ENCODE measurements at places on chromosomes 11 and 22.

DNA sequence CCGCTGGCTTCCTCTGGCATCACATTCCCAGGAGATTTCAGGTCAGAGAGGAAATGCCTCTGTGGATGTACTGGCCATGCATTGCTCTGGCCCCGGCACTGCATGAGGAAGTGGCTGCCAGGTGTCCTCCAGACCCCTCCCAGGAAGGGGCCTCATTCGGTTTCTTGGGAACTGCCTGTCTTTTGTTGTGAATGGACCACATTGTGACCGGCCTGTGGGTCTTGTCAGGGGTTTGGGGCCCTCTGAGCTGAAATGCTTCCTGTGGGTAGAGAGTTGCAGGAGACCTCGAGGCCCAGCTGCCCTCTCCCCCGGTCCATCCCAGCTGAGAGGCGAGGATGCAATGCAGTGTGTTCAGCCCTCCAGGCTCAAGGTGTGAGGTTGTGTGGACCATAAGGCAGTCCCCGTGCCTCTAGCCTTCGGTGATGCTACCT is 18.8 kb upstream of the ST3GAL4 start:
- no peak for DNase-seq

DNA sequence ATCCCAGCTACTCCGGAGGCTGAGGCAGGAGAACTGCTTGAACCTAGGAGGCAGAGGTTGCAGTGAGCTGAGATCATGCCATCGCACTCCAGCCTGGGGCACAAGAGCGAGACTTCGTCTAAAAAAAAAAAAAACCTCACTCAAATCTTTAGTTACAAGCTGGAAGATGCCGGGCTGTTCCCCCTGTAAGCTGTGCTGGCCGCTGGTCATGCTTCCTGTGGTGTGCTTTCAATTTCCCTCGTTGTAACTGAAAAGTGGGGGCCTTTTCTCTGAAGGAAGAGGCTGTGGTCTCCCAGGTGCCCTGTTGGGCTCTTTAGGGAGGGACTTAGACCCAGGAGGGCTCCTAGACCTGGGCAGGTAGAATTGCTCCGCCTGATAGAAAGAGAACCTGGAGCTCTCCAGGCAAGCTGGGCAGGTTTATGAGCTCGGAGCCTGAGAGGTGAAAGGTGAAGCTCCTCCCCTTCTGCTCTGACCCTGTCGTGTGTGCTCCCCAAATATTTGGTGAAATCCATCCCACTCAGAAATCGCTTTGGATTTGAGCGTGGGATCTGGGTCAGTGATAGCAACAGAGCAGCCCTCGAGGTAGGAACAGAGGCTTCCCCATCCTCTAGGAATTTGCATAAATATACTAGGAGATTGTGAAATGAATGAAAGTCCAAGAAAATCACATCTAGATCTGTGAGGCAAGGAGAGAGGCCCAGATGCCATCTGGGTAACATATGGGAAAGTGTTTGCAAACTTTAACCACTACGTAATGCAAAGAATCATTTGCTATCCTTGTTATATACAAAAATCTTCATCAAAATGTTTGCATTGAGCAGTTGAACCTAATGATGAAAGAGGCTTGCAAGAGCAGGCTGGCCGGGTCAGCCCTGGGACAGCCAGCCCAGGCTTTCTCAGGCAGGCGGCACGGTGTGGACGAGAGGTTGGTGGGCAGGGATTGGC is 154.3 kb downstream of the FBXO7 start:
- DNase-seq = no peak

DNA sequence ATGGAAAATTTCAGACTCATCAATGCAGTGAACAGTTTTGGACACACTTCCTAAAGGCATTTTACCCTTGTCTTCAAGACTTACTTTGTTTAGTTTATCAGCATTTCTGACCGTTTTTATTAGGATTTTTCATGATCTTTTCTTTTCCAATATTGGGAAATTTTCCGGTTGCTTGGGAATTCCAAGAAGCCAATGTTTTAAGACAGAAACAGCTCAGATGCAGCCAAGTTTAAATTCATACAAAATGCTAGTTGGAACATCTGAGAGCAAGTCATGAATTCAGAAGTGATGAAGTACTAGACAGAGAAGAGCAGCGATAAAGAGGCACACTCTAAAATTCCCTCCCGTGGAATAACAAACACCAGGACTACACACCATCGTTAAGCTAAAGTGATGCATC is 68.6 kb downstream of the RAB38 start:
- DNase-seq = no peak

DNA sequence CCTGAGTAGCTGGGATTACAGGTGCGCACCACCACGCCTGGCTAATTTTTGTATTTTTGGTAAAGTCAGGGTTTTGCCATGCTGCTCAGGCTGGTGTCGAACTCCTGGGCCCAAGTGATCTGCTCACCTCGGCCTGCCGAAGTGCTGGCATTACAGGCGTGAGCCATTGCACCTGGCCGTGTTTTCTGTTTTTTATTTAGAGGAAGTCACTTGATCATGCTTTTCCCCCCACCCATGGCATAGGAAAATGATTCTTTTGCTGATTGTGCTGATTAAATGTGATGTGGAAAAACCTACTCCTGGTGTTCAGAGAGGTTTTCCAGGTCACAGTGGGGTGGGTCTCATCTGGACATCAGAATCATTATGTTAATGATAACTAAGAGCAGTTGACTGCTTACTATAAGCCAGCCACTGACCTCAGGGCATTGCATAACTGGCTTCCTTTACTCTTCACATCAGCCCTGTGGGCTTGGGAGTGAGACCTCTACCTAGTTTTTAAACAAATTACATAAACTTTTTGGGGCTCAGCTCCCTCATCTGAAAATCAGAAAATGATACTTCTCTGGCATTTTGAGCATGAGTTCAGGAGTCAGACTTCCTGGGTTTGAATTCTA is 71.0 kb downstream of the PTPRJ start:
- DNase-seq = no peak

- peak; percentile 45 for DNase-seq
Observed at GRCh38 chr22:34105461-34106062, 185.3 kb upstream of the LARGE1 start.

DNA sequence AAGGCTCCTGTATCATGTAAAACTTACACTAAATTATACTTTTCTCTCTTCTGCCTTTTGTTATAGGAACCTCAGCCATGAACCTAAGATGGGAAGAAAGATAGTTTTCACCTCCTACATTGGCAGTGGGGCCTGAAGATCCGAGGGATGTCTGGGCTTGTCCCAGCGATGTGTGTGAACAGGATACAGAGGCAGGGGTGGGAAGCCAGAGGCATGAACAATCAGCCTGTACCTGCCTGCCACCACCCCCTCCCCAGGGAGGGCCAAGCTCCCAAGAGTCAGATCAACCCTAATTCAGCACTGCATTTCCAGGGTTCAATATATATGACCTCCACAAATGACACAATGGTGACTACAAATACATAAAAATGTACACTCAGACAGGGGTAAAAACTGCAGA is 9.4 kb downstream of the KIAA0930 start:
- DNase-seq = no peak

GRCh38 chr11:107493117-107493516 is 35.5 kb upstream of the CWF19L2 start:
- no peak for DNase-seq

- peak; percentile 54 for DNase-seq
Observed at GRCh38 chr11:112175599-112175952, 264 bp downstream of the BCO2 start.

- no peak for DNase-seq
Observed at GRCh38 chr11:28649922-28650321, 541.7 kb downstream of the METTL15 start.

- DNase-seq = no peak
Observed at GRCh38 chr11:43997022-43997660, 50.6 kb upstream of the ACCSL start.

- no peak for DNase-seq
Observed at GRCh38 chr11:60783141-60783484, 2.0 kb upstream of the MS4A10 start.

- DNase-seq = no peak
Observed at GRCh38 chr22:50408311-50408710, 65.2 kb downstream of the PPP6R2 start.

DNA sequence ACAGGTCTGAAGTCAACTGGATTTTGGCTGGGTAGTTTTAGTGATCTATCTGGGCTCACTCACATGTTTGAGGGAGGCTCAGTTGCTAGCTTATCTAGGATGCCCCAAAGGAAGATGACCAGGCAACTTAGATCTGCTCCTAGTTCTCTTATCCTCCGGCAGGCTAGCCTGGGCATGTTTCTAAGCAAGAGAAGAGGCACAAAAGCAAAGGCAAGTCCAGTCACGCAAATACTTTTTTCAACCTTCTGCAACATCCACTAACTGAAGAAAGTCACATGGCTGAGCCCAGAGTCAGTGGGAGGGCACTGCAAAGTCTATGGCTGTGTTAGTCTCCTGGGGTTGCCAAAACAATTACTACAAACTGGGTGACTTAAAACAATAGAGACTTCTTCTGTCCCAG is 32.9 kb upstream of the FSHB start:
- no peak for DNase-seq

DNA sequence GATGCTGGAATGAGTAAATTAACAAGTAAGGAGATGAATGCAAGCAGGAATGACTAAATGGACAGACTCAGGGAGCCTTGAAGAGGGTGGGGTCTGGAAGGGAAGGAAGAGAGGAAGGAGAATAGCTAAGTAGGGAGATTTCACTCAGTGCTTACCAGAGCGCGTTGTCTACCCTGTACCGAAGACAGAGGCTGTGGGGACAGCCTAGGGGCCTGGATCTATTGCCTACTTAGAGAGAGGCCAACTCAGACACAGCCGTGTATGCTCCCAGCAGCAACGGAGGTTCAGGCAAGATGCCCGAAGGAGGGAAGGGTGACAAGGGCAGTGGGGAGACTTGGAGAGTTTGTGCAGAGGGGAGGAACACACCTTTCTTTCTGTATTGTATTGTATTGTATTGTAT is at the start of gene FOLR2:
Gene FOLR2 (plus strand): TSS at position 157 of the 400 bp plus-strand sequence. CDS start 1,791 bp downstream, outside the sequence.
- DNase-seq = no peak

GRCh38 chr22:50672041-50672440 is 582 bp upstream of the SHANK3 start:
- DNase-seq = no peak

GRCh38 chr22:44738347-44738715 is 14.0 kb upstream of the ARHGAP8 start:
- no peak for DNase-seq

DNA sequence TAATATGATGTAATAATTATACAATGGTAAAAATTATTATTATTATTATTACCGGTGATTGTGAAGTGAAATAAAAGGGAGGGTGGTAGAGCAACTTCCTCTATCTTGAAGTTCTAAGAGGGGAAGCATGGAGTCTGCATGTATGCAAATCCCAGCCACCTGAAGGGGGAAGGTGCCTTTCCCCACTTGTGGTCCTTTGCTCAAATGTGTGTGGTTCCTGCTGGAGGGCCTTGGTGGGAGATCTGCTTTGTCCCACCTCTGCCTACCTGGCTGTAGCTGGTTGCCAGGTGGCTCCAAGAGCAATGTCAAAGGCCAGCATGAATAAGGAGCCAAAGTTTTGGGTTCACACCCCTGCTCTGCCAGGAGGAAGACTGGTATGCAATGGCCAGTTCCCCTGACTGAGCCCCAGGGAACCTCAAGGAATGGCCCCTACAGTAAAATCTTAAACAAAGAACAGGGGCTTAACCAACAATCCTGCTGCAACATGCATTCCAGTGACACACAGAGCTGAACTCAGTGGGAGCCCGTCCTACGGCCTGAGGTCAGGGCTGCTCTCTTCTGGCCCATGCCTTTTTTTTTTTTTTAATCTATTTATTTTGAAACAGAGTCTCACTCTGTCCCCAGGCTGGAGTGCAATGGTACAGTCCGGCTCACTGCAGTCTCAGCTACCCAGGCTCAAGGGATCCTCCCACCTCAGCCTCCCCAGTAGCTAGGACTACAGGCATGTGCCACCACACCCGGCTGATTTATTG is 8.5 kb downstream of the TMEM132A start:
- no peak for DNase-seq

DNA sequence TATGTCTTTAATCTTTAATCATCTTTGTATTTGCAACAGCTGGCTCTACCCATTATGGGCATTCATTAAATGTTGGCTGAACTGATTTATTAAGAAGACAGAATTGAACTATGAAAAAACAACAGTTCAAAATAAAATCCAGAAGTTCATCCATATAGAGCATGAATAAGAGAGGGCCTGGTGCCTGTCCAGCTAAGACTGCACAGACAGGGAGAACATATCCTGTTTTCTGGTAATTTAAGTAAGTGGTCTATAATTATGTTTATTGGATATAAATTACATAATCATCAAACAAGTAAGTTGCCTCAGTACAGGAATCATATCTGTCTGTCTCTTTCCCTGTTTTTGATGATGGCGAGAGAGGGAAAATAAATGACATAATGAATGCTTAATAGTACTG is 137.2 kb downstream of the RBFOX2 start:
- no peak for DNase-seq

DNA sequence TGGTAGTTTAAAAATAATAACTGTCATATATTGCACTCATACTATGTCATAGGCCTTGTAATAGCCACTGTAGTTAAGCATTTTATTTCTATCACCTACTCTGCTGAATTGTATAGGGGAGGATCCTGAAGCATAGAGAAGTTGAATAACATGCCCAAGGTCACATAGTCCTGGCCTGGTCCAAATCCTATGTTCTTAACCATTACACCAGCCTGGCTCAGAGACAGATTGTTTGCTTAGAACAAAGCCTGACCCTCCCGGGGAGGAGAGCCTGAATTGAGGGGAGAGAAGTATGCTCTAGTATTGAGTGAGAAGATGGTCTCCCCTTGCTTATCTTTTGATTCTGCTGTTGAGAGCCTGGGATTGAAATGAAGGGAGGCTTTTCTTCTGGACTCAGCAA is 2.2 kb downstream of the NEU3 start:
- no peak for DNase-seq

DNA sequence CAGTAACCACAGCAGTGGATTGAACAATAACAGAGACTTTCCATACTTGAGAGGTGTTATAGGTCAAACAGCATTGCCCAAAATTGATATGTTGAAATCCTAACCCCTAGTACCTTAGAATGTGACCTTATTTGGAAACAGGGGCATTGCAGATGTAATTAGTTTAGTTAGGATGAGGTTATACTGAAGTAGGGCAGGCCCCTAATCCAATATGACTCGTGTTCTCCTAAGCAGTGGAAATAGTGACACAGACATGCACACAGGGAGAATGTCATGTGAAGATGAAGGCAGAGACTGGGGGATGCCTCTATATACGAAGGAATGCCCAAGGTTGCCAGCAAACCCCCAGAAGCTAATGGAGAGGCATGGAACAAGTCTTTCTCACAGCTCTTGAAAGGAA is 270.5 kb downstream of the TENM4 start:
- DNase-seq = no peak

DNA sequence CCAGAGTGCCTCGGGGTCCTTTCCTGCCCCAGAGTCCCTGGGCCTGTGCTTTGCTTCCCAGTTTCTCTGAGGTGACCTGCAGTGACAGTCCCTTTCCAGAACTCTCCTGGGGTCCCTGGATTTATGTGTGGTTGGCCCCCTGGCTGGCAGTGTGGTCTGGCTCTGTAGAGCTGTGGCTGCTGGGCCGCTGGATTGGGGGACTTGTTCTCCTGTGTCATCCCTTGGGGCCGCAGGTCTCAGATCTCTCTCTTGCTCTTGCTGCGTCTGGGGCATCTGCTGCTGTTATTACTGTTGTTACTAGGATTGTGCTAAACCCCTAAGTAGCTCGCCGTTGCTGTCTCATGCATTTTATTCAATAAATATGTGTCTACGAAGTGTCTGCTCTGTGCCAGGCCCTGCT is 31.9 kb downstream of the FAM83F start:
- no peak for DNase-seq

GRCh38 chr11:82557274-82557673 is 176.4 kb downstream of the FAM181B start:
- DNase-seq = peak; percentile 45

- no peak for DNase-seq
Observed at GRCh38 chr22:45975164-45976161, 1.5 kb downstream of the WNT7B start.

Data from globus pallidus (tissue), 1 donor.